ENCODE measurements at places on chromosomes 13 and 19.
A peak's percentile ranks its signal among the peaks of the same experiment; 100 is the strongest.

DNA sequence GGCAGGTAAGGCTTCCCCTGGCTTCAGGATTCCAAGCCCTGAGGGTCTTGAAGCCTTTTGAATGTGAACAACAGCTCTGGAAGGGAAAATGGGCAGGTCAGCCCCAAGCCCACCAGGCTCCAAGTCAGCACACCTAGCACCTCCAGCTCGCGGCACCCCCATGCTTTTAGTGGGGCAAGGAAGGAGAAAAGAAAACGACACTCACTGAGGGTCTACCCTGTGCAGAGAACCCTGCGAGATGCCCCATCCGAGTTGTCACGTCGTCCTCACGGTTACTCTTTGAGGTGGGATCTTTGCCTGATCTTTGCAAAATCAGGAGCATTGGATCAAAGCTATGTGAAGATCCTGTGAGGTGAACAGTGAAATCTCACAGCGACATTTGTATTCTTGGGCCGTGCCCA, 5.7 kb upstream of the F10 start:
- DNase-seq: peak; percentile 30

- DNase-seq: no peak
Measured at GRCh38 chr13:89502286-89502685, 1831.1 kb downstream of the SLITRK5 start.

DNA sequence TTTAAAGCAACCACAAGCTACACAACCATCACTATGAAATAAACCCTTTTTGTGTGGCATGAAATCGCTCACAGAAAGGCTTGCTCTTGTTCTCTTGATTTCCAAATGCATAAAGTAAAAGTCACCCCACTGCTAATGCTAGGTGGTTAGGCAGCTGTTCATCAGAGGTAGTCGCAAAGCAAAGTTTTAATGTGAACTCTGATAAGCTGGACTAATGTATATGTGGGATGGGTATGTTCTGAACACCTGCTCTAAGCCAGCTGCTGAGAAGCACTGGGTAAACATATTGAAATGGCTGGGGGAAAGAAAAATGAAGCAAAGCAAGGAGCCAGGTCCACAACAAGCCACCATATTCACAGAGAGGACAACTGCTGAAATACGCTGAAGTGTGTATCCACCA, 142.3 kb downstream of the KLF12 start:
- DNase-seq: no peak

DNA sequence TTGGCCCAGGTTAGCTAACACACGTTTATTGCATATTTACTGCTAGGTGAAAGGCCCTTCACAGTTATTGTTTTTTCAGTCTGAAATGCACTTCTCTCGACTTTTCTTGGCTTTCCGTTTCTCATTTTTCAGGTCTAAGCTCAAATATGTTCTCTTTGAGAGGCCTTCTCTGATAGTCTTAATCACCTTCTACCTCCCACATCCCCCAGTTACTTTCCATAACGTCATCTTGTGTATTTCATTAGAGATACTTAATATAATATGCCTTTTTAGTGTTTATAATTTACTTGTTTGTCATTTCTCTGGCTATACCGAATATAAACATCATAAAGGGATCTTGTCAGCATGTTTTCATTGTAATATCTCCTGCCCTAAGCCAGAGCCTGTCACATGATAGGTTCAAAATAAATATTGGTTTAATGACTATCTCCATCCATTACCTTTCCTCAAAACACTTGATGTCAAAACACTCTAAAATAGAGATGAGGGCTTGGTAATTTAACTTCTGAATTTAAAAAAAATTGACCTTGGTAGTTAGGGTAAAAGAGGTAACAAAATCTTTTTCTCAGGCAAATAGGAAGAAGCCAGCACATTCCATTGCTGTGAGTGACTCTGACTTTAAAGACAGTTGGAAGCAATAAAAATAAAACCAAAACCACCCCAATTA, 168.6 kb upstream of the RFC3 start:
- DNase-seq: no peak

DNA sequence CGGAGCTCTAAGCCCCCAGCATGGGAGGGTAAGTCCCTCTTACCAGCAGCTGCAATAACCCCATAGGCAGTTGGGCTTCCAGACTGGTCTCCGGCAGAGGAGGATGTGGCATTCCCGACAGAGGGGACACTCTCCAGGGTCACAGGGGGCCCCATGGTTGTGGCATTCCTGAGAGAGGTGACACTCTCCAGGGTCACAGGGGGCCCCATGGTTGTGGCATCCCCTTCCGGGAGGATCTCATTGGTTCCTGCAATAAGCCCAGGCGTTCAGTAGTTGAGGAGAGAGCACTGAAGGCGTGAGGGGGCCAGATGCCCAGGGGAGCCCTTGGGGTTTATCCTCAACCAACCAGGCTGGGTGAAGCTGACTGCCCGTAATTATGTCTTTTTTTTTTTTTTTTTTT, 5.4 kb downstream of the CD320 start:
- peak; percentile 56 for DNase-seq

DNA sequence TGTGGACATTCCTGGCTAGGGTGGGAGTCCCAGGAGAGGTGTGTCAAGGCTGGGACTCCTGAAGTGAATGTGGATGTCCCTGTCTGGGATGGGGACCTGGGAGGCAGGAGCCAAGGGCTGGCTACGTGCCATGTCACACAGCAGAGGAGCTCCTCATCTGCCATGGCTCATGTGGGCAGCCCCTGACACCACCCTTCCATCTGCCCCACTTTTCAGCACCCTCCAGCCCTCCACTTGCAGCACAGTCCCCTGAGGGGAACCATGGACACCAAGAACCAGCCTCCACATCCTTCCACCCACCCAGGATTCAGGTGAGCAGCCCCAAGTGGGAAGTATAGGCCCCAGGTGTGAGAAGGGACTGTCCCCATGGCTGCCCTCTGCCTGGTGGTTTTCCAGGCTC, 1.7 kb downstream of the ZNF446 start:
- DNase-seq: no peak

- DNase-seq: no peak
Measured at GRCh38 chr19:13623716-13624710, 117.7 kb upstream of the CACNA1A start.

DNA sequence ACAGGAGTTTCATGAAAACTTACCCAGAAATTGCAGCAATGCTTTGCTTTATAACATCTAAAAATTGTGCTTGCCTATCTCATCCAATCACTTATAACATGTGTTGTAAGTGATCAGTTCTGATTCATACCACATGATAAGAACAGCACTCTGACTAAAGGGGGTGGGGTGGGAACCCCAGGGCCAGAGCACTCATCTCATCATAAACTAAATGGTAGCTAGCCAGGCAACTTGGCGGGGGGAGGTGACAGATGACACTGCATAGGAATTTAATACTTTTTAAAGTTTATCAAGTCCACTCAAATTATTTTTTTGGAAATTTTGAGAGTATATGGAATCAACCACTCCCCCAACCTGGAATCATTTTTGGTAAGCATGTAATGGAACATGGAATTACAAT, 42.1 kb downstream of the FOXO1 start:
- peak; percentile 72 for DNase-seq

DNA sequence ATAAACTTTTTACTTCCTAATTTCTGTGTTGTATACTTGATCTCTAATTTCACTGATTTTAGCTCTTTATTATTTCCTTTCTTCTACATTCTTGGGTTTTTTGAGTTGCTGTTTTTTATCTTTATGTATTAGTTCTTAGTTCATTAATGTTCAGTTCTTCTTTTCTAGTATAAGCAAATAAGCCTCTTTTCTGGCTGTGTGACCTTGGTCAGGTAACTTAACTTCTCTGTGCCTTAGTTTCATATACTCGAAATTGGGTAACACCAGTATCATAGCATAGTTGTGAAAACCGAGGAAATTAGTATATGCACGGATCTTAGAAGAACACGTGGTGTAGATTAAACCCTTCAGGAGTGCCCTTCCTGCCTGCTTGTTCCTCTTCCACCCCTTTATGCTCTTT, 130.2 kb upstream of the C1QTNF9B start:
- no peak for DNase-seq

DNA sequence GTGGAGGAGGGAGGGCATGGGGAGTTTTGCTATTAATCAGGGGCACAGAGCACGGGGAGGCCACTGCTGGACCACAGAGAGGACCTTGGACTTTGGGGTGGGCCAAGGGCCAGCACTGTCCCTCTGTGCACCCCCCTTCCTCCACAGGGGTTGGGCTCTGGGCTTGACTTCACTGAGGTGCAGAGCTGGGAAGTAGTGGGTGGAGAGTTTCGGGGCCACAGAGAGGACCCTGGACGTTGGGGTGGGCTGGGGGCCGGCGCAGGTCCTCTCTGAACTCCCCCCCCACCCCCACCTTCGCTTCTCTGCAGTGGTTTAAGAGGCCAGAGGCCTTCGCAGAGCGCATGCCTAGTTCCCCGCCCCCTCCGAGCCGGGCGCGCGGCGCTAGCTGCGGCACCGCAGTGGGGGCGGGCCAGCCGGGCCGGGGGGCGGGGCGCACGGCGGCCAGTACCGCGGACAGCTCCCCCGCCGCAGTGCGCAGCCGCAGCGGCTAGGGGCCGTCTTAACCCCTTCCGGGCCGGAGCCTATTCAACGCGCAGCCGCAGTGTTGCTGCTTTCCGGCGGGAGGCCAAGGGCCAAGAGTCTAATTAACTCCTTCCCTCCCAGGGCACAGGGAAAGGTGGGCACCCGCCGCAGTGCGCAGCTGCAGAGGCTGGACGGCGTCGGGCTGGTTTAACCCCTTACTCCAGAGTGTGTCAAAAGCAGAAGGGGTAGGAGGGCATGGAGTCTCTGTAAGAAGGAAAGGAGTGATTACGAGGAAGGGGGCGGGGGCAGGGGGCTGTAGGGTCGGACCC, 3.7 kb downstream of the KCNC3 start:
- no peak for DNase-seq

- DNase-seq: no peak
Measured at GRCh38 chr13:55534306-55534705, 1606.4 kb upstream of the PRR20A start.

All from suprapubic skin (tissue), 4 donors.